NCI-H1105 treated with DMSO at 0.1 percent for 48 hours (cell line): ENCODE measurements at places on chromosomes 1 and 21.

DNA sequence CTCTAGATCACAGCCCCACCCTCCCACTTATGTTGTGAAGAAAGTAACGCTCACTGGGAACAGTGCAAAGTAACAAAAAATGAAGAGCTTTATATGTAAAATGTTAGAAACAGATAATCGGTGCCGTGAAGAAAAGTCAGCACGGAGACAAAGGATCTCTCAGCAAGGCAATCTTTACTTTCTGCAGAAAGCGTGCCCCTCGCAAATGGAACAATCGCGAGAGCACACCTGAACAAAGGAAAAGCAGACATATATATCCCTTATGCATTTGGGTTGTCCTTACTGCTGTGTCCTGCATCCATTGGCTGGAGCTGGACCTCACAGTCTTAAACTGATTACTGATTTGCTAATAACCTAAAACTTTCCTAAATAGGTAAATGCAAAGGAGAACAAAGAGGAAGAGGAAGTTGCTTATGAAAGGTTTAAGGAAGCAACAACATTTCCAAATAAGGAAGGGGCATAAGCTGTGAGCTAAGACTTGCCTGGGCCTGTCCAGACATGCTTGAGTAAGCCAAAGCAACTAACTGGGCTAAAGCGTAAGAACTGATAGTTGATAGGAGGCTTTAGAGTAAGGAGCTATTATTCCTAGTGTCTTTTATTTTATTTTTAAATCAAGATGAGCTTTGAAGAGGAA is 89.7 kb downstream of the GTF2B start:
- DNase-seq: no peak

DNA sequence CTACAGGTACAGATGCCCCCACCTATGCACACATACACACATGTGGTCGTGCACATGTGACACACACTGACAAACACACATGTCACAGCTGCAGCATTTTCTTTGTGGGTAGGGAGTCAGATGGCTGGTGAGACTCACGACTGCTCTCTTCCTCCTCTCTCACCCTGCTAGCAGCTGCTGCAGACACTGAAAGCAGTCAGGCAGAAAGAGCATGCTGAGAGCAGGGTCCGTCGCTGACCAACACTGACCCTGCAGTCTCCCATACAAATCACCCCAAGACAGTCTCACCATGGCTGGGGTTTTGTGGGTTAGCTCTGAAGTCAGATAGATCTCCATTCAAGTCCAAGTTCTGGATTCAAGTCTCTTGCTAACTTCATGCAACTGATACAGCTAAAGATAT is 188.3 kb downstream of the ASTN1 start:
- no peak for DNase-seq

- no peak for DNase-seq
Observed at GRCh38 chr1:109814223-109814622, 50.5 kb upstream of the EPS8L3 start.

DNA sequence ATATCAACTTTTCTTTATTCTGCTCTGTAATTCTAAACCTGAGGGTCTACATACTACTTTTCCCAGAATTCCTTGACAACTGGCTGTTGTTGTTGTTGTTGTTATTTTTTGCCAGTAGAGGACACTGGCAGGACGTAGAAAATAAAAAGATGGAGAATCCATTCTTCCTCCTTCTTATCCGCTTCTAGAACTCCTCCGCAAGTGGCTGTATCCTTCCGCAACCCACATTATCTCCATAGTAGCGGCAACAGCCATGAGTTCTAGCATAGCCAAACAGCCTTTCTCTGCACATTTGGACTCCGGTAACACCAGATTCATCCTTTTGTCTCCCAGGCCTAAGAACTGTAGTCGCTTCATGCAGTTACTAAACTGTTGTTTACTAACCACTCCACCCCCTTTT is 91.1 kb upstream of the CACHD1 start:
- no peak for DNase-seq

DNA sequence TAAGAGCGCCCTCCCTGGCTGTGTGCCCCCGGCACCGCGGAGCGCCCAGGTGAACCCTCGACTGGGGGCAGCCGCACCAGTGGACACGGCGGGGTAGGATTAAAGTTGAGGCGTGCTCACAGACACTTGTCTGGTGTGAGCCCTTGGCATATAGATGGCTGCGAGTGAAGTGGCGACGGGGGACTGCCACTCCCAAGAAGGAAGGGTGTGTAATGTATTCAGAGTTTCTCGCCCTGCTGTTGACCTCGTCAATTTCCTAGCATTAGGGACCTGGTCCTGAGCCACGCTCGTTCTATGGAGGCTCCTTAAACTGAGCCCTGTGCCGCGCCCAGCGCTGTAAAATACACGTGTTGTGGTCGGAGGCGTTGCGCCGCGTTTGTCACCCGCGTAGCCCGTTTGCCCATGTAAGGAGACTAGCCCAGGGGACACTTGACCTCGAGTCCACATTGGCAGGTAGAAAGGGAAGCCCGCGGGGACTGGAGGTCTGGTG is 554 bp downstream of the EVA1C start:
- no peak for DNase-seq

DNA sequence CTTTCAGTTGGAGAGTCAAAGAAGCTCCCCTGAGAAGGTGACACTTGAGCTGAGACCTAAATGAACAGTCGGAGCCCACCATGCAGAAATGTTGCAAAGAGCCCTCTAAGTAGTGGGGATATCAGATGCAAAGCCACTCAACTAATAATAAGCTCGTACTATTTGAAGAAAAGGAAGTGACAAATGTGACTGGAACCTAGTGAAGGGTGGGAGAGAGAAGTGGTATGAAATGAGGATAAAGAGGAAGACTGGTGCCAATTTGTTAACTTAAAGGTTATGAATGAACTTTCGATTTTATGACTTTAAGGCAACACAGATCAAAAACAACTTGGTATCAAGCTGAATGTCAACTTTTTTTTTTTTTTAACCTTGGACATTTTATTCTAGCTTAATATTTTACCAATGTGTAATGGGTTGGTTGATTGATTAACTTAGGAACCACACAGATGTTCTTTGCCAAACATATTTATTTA is 14.7 kb downstream of the LYPLAL1 start:
- DNase-seq: no peak
